ENCODE measurements at places on chromosomes 3 and 15.
A peak's percentile ranks its signal among the peaks of the same experiment; 100 is the strongest.

GRCh38 chr3:5298453-5298852, 110.9 kb downstream of the EDEM1 start:
- DNase-seq: peak; percentile 69
- no peak overlapping the region for H3K27ac ChIP-seq
- H3K27me3 ChIP-seq: no peaks in the 10 kb centered on the region
- no peaks in the 10 kb centered on the region for H3K36me3 ChIP-seq

DNA sequence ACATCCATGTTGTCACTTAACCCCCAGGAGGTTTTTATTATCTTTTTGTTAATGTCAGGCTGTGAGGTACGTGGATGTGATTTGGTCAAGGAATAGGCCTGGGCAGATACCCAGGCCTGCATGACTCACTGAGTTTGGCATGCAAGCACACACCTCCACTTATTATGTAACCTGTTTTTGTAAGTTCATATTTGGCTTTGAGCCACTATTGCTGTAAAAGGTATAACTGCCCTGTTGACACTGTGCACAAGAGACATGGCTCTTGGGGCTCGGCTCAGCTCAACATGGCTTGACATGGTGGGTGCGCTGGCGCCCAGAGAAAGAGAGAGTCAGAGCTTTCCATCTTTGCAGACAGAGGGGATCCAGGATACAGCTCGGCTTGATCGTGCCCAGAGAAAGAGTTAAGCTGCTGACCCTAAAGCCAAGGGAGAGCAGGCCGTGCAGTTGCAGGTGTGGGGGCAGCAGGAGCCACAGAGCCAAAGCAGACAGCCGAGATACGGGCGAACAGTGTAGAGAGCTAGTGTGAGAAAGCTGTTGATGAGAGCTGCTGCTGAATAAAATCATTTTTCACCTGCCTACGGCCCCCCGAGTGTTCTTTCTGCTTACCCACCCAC, 67.9 kb upstream of the UNC13C start:
- DNase-seq: no peak
- no peaks in the 10 kb centered on the region for H3K36me3 ChIP-seq
- no peaks in the 10 kb centered on the region for H3K4me1 ChIP-seq
- H3K27me3 ChIP-seq: no peaks in the 10 kb centered on the region

DNA sequence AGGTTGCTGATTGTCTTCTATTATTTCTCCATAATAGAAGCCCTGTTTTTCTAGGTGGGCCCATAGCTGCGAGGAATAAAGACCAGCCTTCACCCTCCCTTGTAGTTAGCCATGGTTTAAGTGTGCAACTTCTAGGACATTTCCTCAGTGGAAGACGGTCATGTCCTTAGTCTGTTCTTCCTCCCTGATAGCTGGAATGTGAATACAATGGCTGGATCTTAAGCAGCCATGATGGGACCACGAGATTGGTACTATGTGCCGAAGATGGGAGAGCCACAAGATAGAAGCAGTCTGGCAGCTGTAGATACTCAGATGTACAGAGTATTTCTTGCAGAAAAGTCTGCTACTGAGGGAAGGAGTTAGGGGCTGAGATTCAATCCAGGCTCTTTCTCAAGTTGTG, 152.9 kb downstream of the PTPRG start:
- no peaks in the 10 kb centered on the region for H3K27me3 ChIP-seq
- H3K27ac ChIP-seq: no peak overlapping the region
- H3K4me3 ChIP-seq: no peak overlapping the region
- no peaks in the 10 kb centered on the region for H3K4me1 ChIP-seq
- no peak for DNase-seq

DNA sequence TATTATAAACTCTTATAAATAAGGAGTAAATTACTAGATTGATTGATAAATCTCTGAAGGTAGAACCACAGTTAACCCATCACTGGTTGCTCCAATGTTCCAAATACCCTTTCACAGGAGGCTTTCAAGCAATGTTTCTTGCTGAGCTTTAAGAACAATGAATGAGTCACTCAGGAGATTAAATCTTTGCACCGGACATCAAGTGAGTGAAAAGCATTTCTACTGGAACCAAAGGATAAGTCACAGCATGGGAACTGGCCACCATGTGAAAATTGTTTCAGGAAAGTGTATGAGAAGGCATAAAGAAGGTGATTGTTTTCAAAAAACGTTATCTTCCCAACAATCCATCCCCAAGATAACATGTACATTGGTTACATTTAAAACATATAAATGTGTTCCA, 90.6 kb downstream of the CNTN3 start:
- H3K27me3 ChIP-seq: no peaks in the 10 kb centered on the region
- H3K4me3 ChIP-seq: no peak overlapping the region
- no peaks in the 10 kb centered on the region for H3K4me1 ChIP-seq

DNA sequence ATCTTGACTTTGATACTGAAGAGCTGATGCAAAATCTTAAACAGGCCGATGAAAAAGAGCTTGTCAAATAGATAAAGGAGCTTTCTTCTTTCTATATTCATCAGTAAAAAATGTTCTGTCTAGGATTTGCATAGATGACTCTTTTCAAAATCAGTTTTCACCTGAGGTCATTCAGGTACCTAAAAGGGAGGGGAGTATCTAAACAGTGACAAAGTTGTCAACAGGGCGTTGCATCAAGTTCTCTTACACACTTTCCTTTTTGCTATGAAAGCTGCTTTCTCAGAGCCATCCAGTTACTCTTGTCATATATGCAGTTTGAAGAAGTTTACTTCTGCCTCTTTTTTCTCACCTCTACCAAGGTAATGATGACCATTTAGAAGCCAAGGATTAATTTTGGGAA, 60.0 kb downstream of the AKAP13 start:
- no peak overlapping the region for H3K4me3 ChIP-seq
- no peaks in the 10 kb centered on the region for H3K27me3 ChIP-seq
- peaks cover 28% of the 10 kb centered on the region for H3K4me1 ChIP-seq
- H3K27ac ChIP-seq: 0 out of 2 replicates have a peak overlapping the region, but pooled peaks have one; percentile 4
- no peak for DNase-seq
- H3K36me3 ChIP-seq: no peaks in the 10 kb centered on the region

Measured in GM12878 (cell line).